ENCODE measurements at places on chromosomes 2 and 18.

GRCh38 chr2:25339791-25340180 lies 1.9 kb downstream of the DNMT3A start:
- peak; percentile 82 for DNase-seq

- peak; percentile 82 for DNase-seq
Observed at GRCh38 chr2:17309741-17310339, 208.4 kb downstream of the RAD51AP2 start.

- DNase-seq, result no peak
Observed at GRCh38 chr2:217953011-217953481, 49.7 kb downstream of the TNS1 start.

DNA sequence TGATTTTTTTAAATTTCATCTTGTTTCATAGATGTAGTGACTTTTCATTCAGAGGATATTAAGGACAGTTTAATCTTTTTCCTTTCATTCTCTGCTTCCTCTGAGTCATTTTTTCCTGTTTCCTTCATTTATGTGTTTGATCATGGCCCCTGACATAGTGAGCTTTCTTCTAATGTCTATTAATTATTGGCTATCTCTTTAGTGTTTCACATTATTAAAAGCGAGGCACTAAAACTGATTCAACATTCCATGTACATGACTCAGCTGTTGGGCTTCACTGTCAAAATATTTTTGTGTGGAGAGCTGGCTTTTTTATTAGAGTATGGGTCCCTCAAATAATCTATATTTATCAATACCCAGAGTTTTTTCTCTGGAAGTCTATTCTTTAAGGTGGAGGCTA lies 125.8 kb downstream of the THSD7B start:
- DNase-seq, result no peak

- no peak for DNase-seq
Observed at GRCh38 chr2:207417301-207417718, 112.5 kb upstream of the CREB1 start.

- no peak for DNase-seq
Observed at GRCh38 chr18:58991167-58991798, 126.6 kb downstream of the ZNF532 start.

- DNase-seq, result no peak
Observed at GRCh38 chr2:223720367-223720766, 117.0 kb downstream of the AP1S3 start.

DNA sequence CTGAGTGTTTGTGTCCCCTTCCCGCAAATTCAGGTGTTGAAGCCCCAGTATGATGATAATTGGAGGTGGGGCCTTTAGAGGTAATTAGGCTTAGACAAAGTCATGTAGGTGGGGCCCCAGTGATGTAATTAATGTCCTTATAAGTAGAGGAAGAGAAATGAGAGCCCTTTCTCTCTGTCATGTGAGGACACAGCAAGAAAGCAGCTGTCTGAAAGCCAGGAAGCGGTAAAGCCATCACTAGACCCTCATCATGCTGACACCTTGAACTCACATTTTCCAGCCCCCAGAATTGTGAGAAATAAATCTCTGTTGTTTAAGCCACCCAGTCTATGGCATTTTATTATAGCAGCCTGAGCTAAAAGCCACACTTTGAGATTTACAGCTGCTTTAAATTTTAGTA lies 1580.0 kb downstream of the LRP1B start:
- no peak for DNase-seq

DNA sequence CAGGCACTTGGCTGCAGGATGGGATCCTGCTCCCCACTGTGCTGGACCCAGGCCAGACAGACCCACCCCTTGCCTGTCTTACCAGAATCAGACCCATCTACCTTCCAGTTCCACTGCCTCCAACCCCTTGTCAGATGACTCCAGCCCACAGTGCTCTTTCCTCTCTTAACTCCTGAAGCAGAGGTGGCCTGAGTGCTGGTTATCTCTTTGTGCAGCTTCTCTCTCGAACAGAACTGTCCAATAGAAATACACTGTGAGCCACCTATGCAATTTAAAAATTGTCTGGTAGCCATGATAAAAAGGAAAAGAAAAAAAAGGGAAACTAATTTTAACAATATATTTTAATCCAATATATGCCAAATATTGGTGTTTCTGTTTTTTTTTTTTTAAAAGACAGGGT lies 160.2 kb upstream of the SMAD2 start:
- no peak for DNase-seq

DNA sequence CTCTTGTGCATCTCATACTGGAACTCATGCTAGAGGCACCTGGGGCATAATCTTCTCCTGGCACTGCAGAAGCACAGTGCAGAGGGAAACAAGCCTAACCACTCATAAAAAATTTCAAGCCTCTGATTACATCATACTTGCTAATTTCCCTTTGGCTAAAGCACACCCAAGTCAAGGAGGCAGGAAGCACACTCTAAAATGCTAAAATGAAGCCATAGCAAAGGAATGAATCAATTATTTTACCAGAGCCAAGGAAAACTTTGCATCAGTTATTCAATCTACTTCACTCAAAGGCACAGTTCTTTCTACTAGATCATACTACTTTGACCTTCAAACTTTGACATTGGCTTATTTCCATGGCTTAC lies 79.6 kb upstream of the SPOPL start:
- DNase-seq, result no peak

- peak; percentile 68 for DNase-seq
Observed at GRCh38 chr18:56575819-56576663, 62.4 kb downstream of the TXNL1 start.

DNA sequence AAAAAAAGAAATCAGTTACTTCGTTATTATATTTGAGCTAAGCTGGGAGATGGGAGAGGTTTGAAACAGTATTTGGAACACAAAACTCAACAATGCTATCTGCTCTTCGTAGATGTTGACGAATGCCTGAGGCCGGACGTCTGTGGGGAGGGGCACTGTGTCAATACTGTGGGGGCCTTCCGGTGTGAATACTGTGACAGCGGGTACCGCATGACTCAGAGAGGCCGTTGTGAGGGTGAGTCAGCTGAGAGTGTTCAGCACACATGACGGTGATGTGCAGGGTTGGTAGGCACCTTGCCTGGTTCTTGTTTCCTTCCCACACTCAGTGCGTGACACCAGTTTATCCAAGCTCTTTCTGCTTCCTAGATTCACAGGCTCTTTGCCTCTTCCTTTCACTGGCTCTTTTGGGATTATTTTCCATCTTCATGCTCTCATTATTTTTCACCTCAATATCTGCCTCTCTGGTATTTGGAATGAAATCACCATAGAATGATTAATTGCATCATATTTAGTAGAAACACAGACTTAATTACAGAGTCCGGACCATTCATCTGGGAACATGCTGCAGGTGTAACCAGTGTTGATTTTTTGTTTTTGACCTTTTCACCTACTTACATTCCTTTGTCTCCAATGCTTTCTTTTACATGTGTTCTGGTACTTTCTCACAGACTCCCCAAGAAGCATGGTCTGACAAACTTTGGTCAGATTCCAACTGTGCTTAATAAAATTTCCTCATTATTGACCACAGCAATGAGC lies 200.6 kb upstream of the RASGRP3 start:
- no peak for DNase-seq

DNA sequence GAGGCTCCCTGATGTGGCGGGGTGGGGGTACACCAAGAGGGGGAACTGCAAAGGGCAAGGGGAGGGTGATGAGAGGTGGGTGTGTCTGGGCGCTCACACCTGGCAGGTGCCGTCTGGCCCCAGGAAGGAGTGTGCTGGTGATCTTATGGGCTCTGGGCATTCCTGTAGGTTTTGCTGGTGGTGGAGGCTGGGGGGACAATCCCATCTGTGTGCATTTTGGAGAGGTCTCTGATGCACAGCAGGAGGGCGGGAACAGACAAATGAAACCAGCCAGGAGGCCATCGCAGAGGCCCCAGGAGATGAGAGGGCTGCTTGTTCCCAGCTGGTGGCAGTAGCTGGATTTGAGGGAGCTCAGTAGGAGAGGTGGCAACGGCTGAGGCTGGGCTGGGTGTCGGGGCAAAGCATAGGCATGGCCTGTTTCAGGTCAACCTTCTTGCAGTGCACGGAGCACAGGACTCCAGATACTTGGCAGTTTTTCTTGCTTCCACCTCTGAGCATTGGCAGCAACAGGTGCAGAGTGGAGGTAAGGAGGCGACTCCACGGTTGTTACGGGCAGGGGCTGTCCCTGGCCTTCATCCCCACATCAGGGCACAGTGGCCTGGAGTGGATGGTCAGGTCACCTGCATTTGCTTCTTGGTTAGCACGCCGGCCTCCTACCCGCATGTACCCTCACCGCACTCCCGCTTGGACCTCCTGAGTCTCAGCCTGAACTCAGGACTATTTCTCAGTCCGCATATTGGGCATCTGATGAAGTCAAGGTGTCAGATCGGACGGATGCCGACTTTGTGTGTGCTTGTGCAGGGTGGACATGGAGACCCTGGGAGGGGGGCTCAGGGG lies 194.2 kb upstream of the HDAC4 start:
- no peak for DNase-seq

DNA sequence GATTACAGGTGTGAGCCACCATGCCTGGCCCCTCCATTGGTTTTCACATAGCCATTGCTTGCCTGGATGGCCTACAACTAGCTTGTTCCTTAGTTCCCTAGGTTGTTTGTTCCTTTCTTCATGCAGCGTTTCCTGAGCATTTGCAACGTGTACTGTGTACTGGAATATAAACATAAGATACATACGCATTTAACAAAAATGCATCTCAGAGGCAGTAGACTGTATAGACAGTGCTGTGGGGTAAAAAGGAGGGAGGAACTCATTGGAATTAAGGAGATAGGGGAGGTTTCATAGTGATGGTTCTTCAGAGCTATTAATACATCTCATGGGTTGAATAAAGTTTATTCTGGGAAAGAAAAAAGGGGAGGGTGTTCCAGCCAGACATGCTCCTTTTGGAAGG lies 260.5 kb upstream of the RASGRP3 start:
- DNase-seq, result no peak

DNA sequence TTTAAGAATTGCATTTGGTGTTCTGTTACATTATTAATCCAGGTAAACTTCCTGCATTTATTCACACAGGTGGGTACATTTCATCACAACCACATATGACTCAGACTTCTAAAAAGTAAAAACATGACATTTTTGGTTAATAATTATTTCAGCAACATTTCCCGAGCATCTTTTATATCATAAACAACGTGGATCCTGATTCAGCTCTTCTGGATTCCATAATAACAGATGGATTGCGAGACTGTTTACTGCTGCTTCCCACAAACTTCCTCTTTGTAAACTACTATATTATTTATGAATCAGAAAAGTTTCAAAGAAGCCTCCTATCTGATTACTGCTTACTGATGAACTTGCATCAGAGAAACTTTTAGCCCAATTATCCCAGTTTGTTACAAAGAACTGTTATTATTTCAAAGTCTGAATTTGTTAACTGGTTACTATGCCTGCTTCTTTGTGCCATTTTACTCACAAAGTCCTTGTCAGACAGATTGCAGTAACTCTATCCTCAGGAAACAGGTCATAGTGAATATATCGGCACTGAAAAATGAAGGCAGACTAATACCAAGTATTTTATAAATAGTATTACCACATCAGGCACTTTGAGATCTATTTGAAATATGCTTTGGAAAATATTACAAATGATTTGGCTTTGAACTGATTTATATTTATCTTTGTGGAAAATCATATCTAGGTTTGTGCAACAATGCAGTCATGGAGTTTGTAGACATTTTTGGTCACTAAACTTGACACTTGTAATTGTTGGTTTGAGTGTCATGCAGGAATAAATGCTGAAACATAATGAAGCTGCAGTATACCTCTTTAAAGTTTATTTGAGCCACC lies 511.6 kb downstream of the PLCL1 start:
- no peak for DNase-seq

GRCh38 chr2:23486684-23487075 lies 101.7 kb downstream of the KLHL29 start:
- DNase-seq, result no peak

- DNase-seq, result no peak
Observed at GRCh38 chr2:24435391-24436316, 55.4 kb upstream of the NCOA1 start.

- DNase-seq, result no peak
Observed at GRCh38 chr2:150280231-150280630, 207.2 kb downstream of the RND3 start.

GRCh38 chr2:48183991-48184390 lies 277.7 kb upstream of the FBXO11 start:
- no peak for DNase-seq

GRCh38 chr2:105324732-105325131 lies 4.8 kb downstream of the TGFBRAP1 start:
- DNase-seq, result no peak

DNA sequence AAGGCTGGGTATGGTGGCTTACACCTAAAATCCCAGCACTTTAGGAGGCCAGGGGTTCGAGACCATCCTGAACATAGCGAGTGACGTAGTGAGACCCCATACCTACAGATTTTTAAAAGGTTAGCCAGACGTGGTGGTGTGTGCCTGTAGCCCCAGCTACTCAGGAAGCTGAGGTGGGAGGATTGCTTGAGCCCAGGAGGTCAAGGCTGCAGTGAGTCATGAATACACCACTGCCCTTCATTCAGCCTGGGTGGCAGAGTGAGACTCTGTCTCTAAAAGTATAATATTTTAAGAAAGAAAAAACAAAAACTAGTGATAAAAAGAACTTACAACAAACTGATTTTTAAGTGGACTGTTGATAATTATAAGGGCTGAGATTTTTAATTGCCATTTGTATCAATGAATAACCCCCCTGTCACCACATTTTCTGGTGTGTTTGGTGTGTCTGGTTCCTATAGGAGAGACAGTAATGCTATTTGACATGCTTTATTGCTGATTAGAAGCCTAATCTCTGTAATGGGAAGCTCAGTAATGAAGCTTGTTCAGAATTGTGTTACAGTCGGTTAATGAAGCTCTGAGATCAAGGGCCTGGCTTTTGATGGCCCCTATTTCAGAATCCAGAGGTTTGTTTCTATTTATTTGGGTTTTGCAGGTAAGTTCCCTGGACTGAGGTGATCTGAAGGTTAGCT lies 147.0 kb downstream of the NEDD4L start:
- no peak for DNase-seq

GRCh38 chr2:33068261-33068660 lies 121.5 kb downstream of the LTBP1 start:
- no peak for DNase-seq

Data from NCI-H526 (cell line).